Activated gamma-delta T cell treated with anti-CD3 and anti-CD28 coated beads, Interleukin-2, amount 50 U/mL, for 16 hours (primary cell): ENCODE measurements at places on chromosomes 5 and 9.

DNA sequence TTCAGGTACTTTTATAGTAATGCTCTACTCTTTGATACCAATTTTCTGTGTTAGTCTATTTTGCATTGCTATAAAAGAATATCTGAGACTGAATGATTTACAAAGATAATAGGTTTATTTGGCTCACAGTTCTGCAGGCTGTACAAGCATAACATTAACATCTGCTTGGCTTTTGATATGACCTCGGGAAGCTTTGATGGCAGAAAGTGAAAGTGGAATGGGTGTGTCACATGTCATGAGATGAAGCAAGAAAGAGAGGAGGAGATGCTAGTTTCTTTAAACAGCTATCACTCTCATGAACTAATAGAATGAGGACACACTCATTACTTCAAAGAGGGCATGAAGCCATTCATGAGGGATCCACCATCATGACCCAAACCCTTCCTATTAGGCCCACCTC is 270.9 kb upstream of the IL12B start:
- DNase-seq: no peak

- DNase-seq: no peak
Observed at GRCh38 chr9:107153336-107153735, 129.7 kb upstream of the RAD23B start.

GRCh38 chr5:154202379-154203260 is 12.1 kb downstream of the GALNT10 start:
- DNase-seq: no peak

GRCh38 chr5:136699651-136700050 is 334.3 kb upstream of the TRPC7 start:
- no peak for DNase-seq

- no peak for DNase-seq
Observed at GRCh38 chr9:125942125-125942524, 195.0 kb downstream of the PBX3 start.

DNA sequence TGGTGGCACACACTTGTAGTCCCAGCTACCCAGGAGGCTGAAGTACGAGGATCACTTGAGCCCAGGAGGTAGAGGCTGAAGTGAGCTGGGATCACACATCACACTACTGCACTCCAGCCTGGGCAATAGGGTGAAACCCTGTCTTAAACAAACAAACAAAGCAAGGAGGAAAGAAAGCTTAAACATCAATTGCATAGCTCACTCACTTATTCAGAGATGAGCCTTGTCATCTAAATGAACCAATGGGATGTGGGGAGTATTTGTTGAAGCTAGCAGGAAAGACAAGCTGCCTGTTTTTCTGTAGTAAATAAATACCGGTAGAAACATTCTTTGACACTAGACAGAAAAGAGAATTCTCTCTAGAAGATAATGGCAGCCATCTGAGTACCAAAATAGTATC is 161.0 kb upstream of the SLC12A2 start:
- no peak for DNase-seq

GRCh38 chr5:117519957-117520500 is 945.4 kb upstream of the SEMA6A start:
- DNase-seq: no peak

DNA sequence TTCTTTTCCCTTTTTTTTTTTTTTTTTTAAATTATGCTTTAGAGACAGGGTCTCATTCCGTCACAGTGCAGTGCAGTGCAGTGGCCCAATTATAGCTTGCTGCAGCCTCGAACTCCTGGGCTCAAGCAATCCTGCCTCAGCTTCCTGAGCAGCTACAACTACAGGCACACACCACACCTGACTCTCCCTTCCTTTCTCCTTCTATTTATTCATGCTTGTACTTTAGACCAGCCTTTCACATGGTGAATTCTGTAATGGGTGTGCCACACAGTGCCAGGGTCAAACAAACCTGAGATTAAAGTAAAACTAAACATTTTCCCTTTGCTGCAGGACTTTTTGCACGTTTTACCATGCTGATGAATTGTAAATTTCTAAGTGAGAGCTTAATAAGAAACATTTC is 8.0 kb downstream of the SH3RF2 start:
- no peak for DNase-seq

DNA sequence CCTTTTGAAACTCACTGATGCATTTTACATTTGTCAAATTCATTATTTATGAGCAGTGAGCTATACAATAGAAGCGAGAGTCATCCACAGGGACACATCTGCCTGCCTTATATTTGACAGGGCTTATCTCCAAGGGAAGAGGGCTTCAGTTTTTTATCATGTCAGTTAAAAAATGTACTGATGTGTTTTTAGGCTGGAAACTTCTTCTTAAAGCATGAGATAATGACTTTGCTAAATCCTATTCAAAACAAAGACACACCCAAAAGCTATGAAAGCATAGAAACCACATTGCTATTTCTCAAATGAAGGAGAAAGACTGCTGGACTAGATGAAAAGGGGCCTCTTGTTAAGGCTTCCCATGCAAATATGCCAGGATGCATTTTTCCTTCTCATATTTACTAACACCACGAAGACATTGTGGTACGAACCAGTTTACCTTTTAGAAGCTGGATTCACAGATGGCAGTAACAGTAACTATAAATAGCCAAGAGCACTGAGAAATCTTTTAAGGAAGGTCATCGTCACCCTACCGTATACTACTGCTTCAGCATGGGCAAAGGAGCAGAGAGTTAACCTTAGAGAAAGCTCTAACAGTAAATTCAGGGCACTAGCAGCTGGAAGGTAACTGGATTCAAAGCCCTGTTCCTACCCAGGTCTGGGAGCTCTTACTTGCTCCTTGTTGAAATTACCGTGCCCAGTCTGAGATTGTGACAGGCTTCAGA is 86.3 kb upstream of the IFNK start:
- no peak for DNase-seq

DNA sequence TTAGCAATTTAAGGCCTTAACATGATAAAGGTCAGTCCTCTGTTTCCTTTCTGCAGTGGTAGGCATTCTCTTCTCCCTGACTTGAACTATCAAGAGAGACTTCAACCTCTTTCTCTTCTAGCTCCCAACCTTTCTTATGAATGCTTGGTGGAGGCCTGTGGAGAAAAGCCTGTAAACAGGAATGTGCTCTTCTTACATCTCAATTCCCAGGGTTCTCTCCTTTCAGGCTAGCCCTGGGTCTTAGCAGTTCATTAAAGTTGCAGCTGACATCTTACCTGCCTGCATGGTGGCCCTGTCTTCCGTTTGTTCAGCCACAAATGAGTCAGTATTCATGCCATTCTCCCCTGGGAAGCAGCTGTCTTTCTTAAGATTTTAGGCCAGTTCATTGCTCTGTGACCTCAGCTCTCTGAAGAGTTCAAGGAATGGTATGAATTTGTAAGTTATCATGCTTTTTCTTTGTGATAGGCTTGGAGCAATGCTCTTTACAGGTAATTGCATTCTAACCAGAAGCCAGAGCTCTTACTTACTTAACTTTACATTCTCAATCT is 77.8 kb downstream of the ADCY2 start:
- DNase-seq: no peak

- DNase-seq: no peak
Observed at GRCh38 chr9:73167614-73168013, 15.9 kb downstream of the ANXA1 start.

GRCh38 chr9:86535406-86535915 is 181.3 kb upstream of the TUT7 start:
- DNase-seq: no peak

DNA sequence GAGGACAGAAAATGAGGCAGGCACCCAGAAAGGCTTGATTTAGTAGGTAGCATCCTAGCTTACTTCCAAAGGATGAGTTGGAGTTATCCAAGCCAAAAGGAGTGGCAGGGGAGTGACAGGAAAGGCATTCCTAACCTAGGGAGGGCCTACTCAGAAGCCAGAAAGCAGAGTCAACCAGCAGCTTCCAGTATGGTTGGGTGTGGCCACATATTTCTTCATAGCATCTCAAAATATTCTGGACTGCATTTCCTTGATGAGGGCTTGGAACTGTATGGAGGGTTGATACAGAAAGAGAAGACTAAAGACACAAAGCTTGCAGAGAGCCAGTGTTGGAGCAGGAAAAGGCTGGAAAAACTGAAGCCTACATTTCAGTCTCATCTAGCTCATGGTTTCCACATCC is 656.8 kb upstream of the DMAC1 start:
- no peak for DNase-seq

- no peak for DNase-seq
Observed at GRCh38 chr5:111133436-111133751, 41.2 kb downstream of the WDR36 start.

GRCh38 chr5:145587710-145588109 is 247.4 kb downstream of the PRELID2 start:
- DNase-seq: no peak

DNA sequence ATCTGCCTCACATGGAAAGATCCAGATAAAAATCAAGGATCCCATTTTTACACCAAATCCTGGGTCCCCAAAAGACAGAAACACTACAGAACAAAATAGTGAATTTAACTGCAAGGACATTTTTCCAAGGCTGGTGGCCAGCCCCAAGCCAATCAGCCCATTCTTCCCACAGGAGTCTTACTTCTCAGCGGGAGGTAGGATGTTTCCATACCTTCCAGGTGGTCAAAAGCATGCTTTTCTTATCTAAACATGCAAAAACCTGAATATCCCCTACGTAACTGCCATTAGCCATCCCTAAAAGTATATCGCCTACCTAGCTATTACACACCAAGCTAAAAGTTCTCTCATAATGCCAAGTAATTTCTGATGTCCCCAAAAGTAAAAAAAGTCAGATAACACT is 20.6 kb downstream of the TMEM161B start:
- no peak for DNase-seq

DNA sequence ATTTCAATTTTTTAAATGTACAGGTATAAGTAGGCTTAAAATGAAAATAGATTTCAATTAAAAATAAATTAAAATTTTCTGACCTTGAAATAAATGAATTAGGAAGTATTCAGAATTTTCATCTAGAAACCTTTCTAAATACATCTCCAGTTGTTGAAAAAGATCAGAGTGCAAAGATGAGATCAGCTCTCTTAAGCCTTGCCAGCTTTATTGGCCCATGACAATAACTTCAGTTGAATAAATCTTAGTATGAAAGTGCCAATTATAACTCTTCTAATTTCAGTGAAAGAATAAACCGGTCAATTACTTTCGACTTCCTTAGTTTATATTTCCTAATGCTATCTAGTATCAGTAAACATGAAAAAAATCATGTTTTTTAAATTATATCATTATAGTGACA is 117.4 kb downstream of the FBXL17 start:
- no peak for DNase-seq

GRCh38 chr9:75664597-75664996 is 225.9 kb upstream of the PCSK5 start:
- DNase-seq: no peak

GRCh38 chr9:38062498-38063362 is 6.3 kb downstream of the SHB start:
- DNase-seq: no peak

GRCh38 chr9:37788332-37788731 is 3.5 kb upstream of the EXOSC3 start:
- DNase-seq: no peak

GRCh38 chr9:134965411-134965810 is 47.7 kb upstream of the FCN1 start:
- DNase-seq: no peak

DNA sequence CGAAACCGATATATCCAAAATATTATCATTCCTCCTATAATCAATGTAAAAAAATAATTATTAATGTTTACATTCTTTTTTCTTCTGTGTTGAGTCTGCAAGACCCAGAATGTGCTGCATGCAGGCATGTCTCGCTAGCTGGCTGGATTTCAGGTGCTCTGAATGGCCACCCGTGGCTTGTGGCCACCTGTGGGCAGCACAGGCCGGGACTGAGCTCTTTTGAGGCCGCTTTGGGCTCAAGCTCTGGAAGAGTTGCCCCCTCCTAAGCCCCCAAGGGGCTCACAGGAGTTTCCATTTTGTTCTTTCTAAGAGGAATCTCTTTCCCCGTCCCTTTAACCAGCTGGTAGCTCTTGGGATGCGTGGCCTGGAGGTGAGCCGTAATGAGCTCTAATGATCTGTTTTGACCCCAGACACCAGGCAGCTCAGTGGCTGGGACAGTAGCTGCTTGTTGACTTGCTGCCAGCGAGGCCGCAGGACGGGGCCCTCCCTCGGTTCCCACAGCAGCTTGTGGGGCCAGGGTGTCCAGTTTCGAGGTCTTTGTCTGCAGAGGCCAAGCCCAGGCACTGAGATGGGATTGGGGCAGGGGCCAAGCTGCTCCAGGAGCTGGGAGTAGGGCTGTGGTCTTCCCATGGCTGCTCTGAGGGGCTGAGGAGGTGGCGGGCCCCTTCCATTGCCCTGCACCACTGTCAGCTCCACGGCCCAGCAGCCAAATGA is 20.8 kb downstream of the ASS1 start:
- no peak for DNase-seq

- no peak for DNase-seq
Observed at GRCh38 chr9:17658237-17658636, 79.4 kb downstream of the SH3GL2 start.
